ENCODE measurements at places on chromosomes 4 and X. TPM values are rescaled to one million over a fixed set of nuclear protein-coding genes. Genes with fewer than 3 reads are reported as not detected.
A peak's percentile ranks its signal among the peaks of the same experiment; 100 is the strongest.

EGF gene
- not detected for total RNA-seq

IGSF1 gene
- 1.7 TPM for total RNA-seq

MTMR8 gene
- total RNA-seq: not detected

NDST4 gene
- total RNA-seq: not detected

PCDH7 gene
- 56.0 TPM for total RNA-seq

CXCL5 gene
- 1.3 TPM for total RNA-seq

NPY2R gene
- total RNA-seq: 0.58 TPM

DMP1 gene
- not detected for total RNA-seq

SYN1 gene
- 1.5 TPM for total RNA-seq

GRCh38 chrX:40174001-40174853 lies 76.5 kb upstream of the BCOR start:
- DNase-seq: peak; percentile 80

DNA sequence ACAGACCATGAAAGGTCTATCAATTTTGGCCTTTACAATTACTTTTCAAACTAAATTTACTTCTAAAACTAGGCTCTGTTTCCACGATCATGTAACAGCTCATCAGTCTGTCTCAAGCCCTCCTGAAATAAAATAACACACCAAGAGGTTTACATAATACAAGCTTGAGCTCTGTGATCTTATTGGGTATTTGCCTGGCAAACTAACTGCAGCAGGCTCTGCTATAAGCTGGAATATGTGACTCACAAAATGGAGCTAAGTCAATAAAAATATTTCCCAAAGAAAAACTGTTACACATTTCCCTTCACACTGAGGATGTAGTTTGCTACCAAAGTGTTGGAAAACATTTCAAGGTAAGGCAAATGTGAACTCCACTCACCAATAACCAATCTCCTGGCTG lies 94.7 kb upstream of the GPM6B start:
- DNase-seq: no peak

- no peak for DNase-seq
These were observed 45.3 kb downstream of the GPRASP3 start for GRCh38 chrX:102765809-102766208.

DNA sequence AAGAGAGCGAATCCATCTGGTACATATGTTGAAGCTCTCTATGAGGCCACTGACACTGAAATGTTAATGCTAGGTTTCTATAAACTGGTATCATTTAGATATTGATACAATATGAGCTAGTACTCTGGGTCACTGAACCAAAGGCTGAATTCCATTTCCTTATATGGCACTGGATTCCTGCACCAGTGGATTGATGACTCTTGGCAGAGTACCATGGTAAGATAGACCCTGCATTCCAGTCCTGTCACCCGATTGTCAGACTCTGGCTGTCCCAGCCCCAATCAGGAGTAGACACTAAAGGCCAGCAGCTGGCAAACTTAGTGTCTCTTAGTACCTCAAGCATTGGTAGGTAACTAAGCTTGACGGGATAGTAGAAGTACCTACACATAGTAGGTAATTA lies 44.0 kb upstream of the EOLA2 start:
- no peak for DNase-seq

GRCh38 chr4:41192136-41192535 lies 22.2 kb downstream of the APBB2 start:
- no peak for DNase-seq

GRCh38 chr4:15779809-15780208 lies 1.7 kb downstream of the CD38 start:
- no peak for DNase-seq

- no peak for DNase-seq
These were observed 342.8 kb downstream of the RAPGEF2 start for GRCh38 chr4:159445692-159446091.

DNA sequence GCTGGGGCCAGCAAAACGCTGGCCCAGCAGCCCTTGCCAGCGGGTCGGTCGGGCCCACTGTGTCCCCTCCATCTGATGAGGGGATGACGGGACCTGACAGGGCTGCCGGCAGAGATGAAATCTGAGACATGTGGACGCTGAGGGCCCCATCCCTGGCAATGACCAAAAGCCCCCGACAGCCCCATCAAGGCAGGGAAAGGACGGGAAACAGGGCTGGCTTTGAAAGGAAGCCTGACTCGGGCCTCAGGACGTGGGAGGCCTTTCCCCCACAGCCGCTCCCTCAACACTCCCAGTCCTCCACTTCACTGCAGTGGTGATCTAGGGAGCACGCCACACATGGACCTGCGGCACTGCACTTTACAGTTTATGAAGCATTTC lies 202.4 kb downstream of the AFAP1 start:
- DNase-seq: no peak

DNA sequence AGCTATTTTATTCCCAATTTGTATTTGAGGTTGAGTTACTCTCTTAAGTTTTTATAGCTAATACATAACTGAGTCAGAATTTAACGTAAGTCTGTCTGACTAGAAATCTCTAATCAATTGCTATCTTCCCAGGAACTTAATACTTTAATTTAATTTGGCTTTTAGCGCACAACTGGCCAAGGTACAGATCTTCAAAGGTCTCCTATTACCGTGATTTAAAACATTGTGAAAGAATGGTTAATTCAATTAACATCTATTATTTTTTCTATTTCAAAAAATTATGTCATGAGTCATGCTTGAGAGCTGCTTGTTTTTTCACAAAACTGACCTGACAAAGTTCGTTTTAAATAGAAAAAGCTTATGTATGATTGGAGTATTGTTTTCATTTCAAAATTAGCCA lies 22.0 kb upstream of the PLA2G12A start:
- DNase-seq: no peak

All from stomach (tissue), 19 donors.